ENCODE measurements at places on chromosomes 2 and 18.

DNA sequence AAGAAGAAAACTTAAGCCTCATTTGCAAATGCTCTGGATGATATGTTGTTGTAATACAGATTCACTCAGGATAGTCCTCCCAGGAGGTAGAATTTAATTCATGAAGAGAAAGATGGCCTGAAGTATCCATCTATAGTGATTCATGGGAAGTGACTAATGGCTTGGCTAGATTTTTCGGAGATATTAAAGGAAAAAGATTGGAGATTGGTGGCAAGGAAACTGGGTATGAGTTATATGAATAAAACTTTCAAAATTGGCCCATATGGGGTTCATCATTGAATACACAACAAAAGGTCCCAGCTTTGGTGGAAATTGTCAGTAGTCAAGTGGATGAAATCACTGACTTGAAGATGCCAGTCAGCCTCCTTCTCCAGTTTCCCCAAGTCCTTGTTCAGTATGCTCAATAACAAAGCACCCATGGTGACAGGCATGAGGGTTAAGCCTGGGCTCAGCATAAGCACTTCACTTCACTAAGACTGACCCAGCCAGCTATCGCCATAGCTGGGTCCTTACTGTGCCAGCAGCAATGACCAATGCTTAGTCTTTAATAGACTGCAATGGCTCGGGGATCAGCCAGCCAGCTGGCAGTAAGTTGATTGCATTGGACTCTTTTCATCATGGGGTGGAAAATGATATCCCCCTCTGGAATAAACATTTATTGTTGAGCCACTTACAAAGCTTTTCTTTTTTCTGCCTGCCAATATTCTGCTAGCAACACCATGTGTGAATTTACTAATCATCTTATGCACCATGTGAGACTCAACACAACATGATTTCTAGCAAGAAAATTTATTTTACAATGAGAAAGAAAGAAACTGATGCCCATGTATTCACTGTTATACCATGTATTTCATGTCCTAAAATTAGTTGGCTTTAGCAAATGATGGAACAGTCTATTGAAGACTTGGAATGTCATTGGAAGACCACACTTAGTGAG, 176.6 kb upstream of the TACR1 start:
- DNase-seq: no peak

DNA sequence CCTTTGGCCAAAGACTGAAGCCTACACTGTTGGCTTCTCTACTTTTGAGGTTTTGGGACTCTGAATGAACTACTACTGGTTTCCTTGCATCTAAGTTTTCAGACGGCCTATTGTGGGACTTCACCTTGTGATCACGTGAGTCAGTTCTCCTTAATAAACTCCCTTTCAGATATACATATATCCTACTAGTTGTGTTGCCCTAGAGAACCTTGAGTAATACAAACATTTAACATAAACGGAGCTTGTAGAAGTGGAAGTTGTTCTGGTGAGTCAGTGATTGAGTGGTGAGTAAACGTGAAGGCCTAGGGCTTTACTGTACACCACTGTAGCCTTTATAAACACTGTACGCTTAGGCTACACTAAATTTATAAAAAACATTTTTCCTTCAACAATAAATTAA, 107.2 kb upstream of the CDH2 start:
- DNase-seq: no peak

GRCh38 chr2:231960810-231961348, 634 bp upstream of the DIS3L2 start:
- no peak for DNase-seq

DNA sequence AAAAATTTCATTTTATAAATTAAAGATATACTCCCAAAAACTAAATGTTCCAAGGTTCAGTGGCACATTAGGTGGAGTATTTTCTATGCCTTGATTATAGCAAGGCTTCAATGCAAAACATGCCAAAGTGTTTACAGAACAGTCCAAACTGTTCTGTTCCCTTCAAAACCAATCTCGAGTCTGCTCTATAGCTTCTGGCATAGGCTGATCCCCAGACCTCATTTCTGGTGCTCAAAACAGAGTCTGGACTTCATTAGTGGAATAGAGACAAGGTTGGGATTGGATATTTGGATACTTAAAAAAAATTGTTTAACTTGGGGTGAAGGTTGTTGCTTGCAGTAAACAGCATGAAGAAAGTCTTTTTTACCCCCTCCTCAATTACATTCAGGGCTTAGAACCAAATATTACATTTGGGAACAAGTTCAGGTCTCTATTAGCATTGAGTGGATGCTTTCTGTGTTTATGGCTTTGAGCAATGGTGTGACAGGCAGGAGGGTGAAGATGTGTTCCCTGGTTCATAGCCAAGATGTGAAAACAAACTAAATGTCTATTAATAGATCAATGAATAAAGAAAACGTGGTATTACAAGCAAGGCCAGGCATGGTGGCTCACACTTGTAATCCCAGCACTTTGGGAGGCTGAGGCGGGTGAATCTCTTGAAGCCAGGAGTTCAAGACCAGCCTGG, 208.1 kb upstream of the RND3 start:
- DNase-seq: no peak

DNA sequence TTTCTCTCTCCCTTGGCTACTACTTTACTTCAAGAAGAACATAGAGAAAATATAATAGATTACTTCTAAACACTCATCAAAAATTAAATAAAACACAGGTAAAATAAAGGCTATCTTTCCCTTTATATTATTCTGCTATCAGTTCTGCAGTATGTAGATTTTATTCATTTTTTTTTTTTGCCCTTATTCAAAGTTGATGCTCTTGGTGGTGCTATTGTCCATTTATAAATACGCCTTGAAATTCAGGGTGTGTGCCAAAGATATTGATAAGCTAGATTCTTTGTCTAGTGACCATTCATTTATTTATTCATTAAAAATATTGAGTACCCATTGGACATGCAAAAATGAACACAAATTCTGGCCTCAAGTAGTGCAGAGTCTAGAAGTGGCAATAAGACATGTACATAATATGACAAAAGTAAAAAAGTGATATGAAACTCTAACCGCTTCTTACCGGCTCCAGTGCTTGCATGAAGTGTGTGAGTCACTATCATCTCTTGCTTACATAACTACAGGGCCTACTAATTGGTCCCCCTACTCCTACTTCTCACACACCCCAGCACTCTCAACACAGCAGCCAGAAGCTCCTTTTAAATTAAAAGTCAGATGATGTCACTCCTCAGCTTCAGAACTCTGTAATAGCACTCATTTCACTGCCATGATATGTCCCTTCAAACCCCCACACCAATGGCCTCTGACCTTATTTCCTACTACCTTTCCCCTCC, 208.3 kb upstream of the FANCL start:
- DNase-seq: no peak

DNA sequence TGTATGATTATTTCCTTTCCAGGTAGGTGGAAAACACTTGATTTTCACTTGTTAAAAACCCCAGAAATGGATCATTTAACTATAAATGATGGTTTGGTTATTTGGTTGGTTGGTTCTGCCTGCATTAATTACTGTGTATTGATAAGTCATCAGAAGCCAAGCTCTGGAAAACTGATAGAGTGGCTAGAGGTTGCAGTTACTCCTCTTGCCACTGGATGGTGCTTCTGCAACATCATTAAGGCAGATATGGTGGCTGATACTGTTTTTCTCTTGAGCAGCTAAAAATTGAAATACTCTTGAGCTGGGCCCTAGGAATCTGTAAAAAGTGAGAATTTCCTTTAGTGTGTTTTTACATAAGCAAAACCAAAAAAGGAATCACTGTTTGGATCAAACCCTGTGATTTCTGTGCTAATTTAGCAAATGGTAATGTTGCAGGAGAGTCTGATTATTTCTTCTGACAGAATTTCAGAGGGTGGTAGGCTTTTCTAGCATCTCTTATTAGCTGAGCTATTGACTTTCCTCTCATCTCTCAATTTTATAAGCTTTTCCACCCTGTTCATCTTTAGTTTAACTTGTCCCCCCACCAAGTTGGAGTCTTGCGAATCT, 54.3 kb downstream of the RAB10 start:
- no peak for DNase-seq

GRCh38 chr2:213265679-213266078, 18.6 kb upstream of the SPAG16 start:
- DNase-seq: no peak

Measured in stimulated activated CD4-positive, alpha-beta T cell treated with anti-CD3 and anti-CD28 coated beads, TNF-alpha, amount 100 ng/mL, for 48 hours (primary cell).